ENCODE measurements at places on chromosomes 3 and 15.

DNA sequence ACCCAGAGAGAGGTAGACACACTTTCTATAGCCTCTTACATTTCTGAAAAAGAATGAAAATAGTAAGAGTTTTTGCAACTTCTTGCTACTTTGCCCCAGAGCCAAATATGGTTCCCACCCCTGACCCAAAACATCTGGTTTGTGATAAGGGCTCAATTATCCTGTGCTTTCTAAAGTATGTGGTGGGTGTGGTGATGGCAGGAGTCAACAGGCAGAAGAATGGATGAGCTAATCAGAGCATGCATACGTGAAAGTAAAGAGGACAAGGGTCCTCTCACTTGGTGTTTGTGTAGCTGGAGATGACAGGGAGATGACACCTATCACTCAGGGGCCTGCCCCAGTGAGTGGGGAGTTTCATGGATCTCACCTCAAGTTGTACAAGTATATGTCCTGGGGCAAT, 19.1 kb downstream of the KBTBD8 start:
- no peak for DNase-seq

- DNase-seq, result no peak
Measured at GRCh38 chr15:70112074-70112395, 14.3 kb upstream of the TLE3 start.

- no peak for DNase-seq
Measured at GRCh38 chr3:178507507-178508442, 28.5 kb upstream of the KCNMB2 start.

DNA sequence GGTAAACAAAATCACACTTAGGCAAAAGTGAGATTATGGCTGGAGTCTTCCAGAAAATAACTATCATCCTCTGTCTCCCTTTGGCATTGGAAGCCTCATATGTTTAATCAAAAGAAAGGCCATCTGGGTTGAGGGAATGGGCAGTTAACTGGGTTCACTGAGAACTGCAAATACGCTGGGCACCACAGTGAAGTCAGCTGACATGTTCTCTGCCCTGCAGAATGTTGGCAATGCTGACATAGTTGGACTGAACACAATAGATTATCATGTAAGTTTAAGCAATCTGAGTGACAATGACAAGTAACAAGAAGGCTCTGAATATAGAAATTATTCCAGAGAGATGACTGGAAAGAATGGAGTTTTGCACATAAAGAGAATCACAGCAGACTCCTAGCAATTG, 43.8 kb upstream of the SLC25A26 start:
- DNase-seq, result no peak

DNA sequence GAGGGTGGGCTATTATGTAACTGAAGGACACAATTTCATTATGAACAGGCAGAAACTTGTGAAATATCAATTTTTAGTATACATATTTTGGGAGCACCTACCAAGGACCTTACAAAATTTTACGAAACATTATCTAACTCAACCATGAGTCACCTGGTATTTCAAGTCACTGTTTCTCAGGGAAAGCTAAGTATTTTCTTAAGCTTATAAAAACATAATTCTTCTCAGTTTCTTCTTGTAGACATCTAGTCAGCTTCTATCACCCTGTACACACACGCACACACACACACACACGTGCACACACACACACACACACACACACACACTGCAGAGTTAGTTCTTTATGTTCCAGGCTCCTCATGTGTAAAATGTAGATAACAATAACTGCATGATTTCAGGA, 658.3 kb downstream of the TUSC7 start:
- no peak for DNase-seq

DNA sequence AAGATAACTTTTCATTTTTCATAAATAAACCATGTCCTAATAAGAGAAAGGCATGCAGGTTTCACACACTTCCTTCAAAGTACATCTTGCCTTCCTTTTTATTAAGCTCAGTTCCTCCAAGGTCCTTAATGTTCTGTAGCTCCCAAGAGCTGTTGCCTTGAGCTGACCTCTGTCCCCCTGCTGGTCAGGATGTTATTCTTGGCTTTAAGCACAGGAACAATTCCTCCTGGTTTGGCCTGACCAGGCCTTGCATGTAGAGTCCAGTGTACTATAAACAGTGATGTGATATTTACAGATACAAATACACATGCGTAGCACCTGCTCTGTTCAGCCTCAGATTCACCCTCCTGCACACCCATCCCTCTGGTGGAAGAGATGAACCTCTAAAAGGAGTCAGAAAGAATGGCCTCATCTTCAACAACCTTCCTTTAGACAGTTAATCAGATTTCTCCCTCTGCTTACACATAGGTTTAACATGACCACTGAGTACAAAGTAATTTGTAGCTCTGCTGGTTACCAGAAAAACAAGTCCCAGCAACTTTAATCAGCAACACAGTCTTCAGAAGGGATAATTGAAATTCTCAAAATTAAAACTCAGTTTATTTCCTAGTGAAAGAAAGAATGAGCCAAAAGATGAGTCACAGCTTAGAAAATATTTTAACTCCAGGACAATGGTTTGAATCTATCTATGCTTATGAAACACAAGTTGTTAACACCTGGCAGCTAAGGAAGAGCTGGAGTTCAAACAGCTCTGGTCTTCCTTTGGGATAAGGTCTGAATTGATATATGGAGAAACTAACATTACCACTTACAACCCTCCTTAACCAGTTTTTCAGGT, 46.5 kb downstream of the PTPN9 start:
- no peak for DNase-seq

DNA sequence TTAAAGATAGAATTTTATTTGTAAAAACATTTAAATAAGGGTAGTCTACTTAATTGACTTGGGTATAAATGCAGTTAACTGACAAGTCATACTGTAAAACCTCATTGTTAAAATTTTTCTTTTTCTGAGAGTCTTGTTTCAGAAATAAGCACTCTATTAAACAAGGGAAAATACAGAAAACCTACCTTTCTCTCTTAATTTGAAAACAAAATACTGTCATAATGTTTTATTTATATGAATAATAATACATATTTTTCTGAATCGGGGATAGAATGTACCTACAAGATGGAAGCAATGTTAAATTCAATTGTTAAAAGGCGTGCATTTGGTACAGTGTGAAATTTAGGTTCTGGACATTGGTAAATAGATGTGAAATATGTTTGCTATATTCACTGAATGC, 17.8 kb downstream of the ZIC1 start:
- no peak for DNase-seq

- DNase-seq, result peak; percentile 63
Measured at GRCh38 chr15:31365655-31366127, 39.1 kb downstream of the KLF13 start.

GRCh38 chr3:10775259-10775658, 40.8 kb upstream of the SLC6A11 start:
- no peak for DNase-seq

DNA sequence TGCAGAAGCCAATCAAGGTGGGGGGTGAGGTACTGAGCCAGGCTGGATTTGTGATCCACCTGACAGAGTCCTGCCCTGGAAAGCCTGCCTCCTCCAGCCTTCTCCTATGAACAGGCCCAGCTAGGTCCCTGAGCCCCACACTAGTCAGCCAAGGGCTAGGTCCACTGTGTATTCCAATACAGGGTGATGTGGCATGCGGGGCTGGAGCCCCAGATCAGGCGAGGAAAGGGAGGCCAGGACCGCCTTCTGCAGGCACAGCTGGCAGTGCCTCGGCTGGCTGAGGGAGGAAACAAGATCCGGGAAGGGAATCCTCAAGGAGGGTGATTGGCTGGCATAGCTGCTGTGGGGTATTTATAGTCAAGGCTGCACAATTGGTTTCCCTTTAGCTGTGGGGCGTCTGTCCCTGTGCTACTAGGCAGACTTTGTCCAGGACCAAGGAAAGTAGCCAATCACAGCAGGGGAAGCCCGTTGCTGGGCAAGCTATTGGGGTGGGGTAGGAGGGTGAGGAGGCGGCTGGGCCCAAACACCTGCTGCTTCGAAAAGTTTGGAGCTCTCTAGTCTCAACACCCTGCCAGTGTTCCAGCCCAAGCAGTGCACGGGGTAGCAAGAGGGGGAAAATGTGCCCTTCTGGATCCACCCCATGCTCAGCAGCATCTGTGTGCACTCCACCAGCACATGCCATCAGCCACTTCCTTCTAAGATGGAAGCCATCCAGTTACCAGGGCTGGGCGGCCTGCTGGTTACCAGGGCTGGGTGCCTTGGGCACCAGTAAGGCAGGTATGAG, 5.9 kb downstream of the KY start:
- no peak for DNase-seq

- DNase-seq, result no peak
Measured at GRCh38 chr3:130820976-130821375, 72.9 kb upstream of the ATP2C1 start.

GRCh38 chr15:86572368-86572841, 492.7 kb downstream of the AGBL1 start:
- no peak for DNase-seq

- DNase-seq, result no peak
Measured at GRCh38 chr3:101722394-101723173, 1.8 kb upstream of the CEP97 start.

DNA sequence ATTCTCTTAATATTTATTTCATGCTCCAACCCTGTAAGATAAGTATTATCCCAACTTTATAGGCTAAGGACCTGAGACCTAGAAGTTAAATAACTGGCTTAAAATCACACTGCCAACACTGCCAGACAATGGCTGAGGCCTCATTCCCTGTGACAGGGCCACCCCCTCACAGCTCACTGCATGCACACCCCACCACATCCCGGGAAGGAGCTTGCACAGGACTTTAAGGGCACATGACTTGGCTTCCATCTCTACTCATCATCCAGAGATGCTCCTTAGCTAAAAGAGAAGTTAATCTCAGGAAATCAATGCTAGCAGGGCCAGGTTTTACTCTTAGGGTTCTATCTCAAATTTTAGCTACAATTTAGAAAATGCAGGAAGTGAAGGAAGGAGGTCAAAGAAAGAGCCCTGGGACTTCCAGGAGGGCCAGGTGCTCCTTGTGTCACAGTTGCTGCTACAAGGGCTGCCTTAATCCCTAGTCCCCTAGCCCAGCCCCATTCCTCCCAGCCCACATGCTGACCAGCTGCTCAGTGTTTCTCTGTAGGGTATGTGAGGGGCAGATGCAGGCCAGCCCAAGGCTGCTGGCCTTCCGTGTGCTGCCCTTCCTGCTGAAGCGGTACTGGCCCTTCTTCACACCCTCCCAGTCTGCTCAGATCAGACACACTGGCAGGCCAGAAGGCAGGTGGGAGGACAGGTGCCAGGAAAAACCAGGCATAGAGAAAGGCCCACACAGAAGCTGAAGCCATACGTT, 53.5 kb downstream of the WWTR1 start:
- DNase-seq, result no peak

- DNase-seq, result no peak
Measured at GRCh38 chr3:112117841-112118571, 15.0 kb downstream of the GCSAM start.

- no peak for DNase-seq
Measured at GRCh38 chr3:184737641-184738505, 26.0 kb upstream of the MAGEF1 start.

- no peak for DNase-seq
Measured at GRCh38 chr3:24550588-24550987, 55.9 kb upstream of the THRB start.

GRCh38 chr3:23698652-23699313, 107.0 kb upstream of the UBE2E1 start:
- DNase-seq, result no peak

DNA sequence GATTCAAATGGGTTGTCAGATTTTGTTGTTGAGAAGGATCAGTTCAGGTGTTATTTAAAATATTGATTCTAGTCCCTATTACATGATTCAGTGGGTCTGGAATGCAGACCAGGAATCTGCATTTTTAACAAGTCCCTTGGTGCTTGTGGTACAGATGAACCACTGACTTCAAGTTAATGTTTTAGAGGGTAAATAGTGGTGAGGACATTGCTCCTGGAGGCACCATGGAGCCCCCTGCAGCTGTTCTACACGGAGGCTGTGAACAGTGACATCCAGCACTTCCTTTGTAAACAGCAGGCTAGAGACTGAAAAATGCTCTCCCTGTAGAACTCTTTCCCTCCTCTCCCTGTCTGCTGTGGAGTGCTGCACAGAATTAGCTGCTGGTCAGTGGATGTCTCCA, 4.8 kb upstream of the FSIP1 start:
- no peak for DNase-seq

GRCh38 chr3:36907911-36908646, 36.8 kb downstream of the TRANK1 start:
- DNase-seq, result peak; percentile 25

- DNase-seq, result no peak
Measured at GRCh38 chr3:156978481-156978961, 152.4 kb downstream of the LEKR1 start.

DNA sequence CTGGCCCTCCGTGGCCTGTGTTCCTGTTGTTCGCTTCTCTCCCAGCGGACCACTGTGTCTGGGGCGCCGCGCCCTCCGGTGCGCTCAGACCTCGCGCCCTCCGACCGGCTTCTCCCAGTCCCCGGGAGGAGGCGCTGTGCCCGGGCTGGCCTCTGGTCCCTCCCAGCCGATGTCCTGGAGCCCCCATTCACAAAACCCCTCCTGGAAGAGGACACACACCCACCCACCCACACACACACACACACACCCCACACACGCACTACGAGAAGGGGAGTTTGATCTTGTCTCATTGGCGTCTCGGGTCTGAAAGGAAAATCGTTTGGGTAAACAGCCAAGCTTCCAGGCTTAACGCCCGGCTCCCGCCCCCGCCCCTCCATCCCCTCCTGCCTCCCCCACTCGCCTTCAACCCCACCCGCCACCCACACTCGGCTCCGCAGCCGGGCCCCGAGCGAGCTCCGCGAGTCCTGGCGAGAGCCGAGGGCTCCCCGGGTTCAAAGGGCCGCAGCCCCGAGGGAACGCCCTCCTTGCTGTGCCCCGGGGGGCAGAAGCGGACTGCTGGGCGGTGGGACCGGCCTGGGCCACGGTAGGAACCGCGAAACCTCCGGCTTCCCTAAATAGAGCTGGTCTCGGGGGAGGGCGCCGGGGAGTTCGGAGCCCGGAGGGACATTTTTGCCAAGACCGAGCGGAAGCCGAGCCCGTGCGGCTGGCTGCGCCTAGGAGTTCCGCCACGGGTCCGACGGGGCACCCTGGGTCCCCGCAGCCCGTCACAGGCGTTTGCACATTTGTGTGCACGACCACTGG, 23.6 kb downstream of the NR2F2 start:
- no peak for DNase-seq
